ENCODE measurements at places on chromosomes 12 and 14.

DNA sequence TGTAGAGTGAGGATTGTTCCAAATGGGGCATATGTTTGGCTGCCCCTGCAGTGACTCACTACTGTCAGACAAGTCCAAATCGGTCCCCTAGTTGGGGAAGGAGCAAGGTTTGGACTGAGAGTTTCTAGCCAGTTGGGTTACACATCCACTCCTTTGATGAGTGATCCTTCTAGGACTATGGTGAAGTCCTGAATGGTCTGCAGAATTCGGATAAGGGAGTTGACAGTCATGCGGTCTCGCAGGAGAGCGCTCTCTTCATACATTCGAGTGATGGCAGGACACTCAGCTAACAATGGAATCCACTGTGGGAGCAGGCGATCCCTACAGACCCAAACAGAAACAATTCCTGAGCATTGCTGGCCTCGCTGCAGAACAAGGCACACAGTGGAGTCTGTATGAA, 61.5 kb upstream of the SINHCAF start:
- DNase-seq, result no peak

DNA sequence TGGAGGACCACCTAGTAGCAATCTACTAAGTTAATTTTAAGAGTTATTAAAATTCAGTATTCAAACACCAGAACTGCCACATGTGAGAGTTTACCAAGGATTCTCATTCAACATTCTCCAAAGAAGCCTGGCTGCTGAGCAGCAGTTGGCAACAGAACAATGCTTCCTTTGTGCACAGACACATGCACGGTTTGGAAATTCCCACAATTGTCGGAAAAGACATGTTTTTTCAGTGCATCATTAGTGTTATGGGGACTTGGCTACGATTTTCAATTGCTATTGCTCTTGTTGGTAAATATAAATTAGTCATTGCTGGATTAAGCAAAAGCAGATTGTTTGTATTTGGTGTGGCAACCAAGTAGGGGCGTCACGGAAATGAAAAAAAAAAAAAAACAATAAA, 22.2 kb downstream of the ST8SIA1 start:
- DNase-seq, result no peak

DNA sequence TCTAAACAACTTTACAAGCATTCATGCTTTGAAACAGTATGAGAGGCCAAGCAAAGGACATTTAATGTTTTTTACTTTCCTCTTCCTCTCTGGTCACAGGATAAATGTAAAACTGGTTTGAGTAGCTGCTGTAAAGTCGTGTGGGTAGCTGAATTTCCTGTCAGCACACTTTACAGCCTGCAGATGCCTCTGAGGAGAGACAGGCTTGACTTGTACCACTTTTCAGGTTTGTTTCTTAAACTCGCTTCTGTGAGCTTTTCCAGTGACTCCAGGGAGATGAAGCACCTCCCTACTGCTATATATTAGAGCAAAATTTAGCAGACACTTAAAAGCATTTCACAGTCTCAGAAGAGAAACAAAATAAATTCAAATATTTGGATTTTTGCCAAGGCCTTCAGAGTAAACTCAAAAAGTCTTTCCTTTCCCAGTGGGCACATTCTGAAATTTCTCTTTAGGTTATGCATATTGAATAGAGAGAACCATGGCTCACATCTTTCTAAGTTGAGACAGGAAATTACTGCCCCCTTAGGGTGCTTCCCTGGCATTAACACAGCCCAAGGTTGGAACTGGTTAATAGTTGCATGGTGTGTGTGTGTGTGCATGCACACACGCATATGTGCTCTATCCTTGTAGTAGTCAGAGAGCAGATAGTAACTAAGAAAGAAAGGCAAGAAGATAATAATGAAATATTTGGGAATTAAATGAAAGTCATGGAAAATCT, 557.3 kb upstream of the MIS18BP1 start:
- DNase-seq, result no peak

GRCh38 chr14:96631621-96632362, 129.6 kb downstream of the PAPOLA start:
- no peak for DNase-seq

- no peak for DNase-seq
These were observed 25.1 kb downstream of the STX2 start for GRCh38 chr12:130813949-130814348.

GRCh38 chr14:104547310-104547997, 32.1 kb upstream of the C14orf180 start:
- no peak for DNase-seq

DNA sequence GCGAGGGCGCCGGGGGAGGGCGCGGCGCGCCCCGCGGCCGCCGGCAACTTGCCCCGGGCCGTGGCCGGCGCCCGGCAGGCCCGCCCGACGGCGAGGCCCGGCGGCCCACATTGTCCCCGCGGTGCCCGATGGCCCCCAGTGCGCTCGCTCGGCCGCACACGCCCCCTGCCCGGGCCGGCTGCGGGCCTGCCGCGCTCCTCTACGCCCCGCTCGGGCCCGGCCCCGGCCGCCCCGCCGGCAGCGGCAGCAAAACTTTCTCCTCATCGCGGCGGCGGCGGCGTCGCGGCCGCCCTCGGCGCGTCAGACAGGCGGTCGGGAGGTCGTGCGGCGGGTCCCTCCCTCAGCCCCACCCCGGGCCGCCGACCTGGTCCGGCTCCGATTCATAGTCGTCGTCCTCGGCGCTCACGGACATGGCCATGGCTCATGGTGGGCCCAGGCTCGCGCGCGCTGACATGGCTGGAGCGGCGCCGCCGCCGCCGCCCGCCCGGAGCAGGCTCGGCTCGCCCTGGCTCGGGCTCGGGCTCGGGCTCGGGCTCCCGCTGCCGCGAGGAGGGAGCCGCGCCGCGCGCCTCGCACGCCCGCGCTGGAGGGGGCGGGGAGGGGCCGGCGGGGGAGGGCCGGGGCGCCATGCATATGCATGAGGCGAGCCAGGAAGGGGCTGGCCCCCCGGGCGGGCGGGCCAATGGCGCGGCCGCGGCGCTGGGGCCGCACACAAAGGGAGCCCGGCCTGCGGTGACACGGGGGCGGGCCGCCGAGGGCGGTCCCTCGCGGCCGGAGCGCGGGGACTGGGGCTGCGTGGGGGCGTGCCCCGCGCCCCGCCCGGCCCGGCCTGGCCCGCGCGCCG, 67.1 kb downstream of the RNF34 start:
- peak; percentile 92 for DNase-seq

DNA sequence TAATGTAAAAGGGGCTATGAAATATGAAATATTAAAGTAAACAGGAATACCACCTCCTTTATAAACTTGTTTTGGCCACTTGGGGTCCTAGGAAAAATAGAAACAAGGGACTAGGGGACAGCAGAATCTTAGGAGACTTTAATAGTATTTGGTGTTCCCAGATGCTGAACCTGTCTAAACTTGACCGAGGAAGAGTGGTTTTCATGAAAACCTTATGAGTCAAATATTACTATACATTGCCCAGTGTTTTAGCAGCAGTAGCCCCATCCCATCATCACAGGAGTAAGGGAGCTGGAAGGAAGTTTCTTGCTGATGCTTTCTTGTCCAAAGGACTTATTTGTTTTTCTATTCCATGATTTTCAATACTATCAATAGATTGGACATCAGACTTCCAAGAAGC, 177.5 kb upstream of the CAND1 start:
- DNase-seq, result no peak

DNA sequence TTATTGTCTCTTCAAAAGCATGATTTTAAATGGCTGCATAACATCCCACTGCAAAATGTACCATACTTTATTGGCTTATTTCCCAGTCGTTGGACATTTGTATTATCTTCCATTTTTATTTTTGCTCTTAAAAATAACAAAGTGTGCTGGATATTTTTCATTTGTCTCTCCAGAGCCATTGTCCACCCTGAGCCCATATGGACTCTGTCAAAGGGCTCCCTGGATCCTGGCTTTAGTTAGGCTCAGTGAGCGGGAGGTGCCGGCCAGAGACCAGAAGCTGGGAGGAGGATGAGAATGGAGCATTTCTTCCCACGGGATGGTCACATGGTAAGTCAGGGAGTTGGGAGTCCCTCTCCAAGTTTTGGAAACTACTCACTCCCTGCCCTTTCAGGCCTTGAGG, 296.9 kb downstream of the NUAK1 start:
- no peak for DNase-seq

DNA sequence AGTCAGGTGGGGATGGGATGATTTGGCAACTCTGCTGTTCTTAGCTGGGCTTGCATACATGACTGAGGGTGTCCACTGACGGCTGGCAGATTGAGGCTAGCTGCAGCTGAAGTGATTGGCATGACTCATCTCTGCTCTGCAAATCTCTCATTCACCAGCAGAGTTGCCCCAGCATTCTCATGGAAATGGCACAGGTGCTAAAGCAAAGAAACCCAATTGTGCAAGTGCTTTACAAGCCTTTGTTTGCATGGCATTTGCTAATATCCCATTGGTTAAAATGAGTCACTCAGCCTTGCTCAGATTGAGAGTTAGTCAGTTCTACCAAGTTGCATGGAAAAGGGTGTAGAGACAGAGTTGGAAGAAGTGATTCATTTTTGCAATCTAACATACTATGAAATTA, 389.7 kb upstream of the FAR2 start:
- no peak for DNase-seq

DNA sequence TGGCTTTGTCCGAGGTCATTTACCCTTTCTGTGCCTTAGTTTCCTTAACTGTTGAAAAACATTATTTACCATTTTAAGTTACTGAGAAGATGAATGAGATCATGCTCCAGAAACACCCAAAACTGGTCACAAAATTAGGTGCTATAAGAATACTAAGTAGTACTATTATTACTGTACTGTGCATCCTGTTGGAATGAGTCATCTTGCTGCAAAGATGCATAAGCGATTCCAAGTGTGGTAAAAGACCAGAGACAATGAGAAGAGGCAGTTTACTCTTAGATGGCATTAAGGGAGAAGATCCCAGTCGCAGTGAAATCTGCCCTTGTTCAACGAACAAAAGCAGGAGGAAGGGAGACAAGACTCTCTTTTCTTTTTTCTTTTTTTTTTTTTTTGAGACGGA, 4.2 kb upstream of the PLEKHA5 start:
- no peak for DNase-seq

GRCh38 chr12:41919048-41919447, 225.6 kb downstream of the GXYLT1 start:
- no peak for DNase-seq

- DNase-seq, result no peak
These were observed 4.5 kb downstream of the SUOX start for GRCh38 chr12:56001487-56002100.

DNA sequence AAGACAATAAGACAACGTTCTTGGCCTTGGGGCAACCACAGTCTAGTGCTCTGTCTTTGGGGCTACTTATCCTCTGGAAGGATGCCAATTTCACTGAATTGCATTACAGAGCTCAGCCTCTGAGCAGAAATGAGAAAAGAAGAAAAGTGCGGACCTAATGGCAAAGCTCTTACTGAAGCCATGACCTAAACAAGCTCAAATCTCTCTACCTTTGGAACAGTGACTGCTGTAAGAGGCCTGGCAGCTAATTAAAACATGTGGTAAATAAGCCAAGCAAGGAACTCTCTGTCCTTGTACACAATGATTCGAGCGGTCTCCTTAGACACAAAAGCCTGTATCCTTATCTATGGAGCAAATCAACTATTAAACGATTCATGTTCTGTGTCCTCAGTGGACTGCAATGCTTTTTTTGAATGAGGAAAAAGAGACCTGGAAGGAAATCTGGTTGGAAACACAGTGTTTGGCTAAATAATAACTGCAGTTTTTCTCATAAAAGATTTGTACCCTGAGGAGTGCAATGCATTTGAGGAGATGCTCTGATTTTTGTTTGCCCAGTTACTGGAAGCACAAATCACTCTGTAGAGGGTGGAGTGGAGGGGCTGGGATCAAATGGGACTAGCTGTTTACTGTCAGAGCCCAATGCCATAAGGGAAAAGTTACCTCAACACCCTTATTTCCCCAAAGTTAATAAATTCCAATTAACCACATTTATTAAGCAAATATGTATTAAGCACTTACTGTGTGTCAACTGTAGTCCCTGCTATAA, 113.9 kb downstream of the NDUFA12 start:
- no peak for DNase-seq

GRCh38 chr14:35247777-35248475, 44.3 kb upstream of the PSMA6 start:
- no peak for DNase-seq

GRCh38 chr14:60859525-60859924, 121.4 kb downstream of the TRMT5 start:
- DNase-seq, result no peak

- DNase-seq, result no peak
These were observed 33.7 kb upstream of the CCNT1 start for GRCh38 chr12:48750215-48750614.

DNA sequence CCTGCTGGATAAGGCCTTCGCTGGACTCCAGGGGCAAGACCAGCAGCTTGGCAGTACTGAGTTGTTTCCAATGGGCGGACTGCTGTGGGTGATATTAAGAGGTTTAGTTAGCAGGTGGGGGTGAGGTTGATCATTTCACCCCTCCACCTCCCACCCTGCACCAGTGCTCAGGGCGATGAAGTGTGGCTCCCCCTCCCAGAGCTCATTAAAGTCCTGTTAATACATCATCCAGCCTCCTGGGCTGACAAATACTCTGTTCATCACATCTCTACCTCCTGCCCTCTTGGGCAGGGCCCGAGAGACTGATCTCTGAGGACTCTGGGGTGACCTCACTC, 2.4 kb upstream of the FIGNL2 start:
- DNase-seq, result no peak

DNA sequence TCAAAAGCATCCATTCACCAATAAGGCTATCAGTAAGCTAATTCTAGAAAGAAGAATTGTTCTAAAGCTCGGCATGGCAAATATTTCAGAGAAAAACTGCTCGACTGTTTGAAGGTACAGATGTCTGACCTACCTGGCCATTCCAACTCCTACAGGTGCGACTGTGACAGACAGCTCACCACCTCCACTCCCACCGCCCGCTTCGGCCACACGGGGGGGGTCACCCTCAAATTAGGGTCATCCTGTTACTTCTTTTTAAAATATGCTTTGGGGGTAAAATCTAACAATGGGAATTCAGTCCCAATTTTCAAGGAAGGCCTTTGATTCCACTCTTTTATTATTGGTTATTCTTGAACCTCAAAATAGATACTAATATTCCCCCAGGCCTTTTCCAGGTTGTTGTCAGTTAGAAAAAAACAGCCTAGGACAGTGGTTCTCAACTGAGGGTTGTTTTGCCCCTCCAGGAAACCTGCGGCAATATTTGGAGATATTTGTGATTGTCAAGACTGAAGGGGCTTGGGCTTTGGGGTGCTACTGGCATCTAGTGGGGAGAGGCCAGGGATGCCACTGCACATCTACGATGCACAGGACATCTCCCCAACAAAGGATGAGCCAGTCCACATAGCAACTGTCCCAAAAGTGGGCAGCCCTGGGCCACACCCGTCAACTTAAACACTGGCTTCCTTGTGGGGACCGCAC, 81.2 kb downstream of the BCL11B start:
- peak; percentile 58 for DNase-seq

- DNase-seq, result no peak
These were observed 212.9 kb downstream of the DPF3 start for GRCh38 chr14:72680853-72681640.
